ENCODE measurements at places on chromosomes 4 and X.
A peak's percentile ranks its signal among the peaks of the same experiment; 100 is the strongest.

DNA sequence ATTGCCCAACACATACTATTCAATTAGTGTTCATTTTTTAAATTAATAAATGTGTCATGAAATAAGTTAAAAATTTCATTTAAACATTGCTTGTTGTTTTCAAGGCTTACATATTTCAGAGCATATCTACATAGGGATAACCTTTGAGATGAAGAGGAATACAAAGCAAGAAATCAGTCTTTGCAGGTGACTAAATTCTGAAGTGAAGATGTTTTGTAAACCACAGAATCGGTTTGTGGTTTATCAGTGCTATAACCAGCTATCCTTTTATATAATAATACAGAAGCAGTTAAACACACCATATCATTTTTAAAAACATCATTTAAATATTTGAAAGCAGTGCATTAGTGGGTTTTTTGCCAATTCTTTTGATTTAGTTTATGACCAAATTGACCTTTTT is 26.9 kb downstream of the FAM241A start:
- no peak for DNase-seq

DNA sequence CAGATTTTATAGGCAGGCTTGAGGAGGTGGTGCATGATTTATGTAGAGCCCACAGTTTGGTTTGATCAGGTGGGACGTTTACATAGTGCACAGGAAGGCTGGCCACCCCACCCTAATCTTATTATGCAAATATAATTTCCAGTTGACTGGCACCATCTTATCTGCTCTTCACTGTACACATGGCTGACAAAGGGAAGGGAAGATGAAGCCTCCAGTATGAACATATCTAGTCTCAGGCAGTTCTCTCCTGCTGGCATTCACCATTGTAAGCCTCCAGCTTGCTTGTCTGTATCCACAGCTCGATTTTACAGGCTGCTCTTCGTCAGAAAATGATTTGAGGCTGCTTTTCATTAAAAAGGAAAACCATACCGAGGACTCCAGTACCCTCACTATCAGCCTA is 278.3 kb downstream of the TECRL start:
- DNase-seq = no peak

- no peak for DNase-seq
Observed at GRCh38 chrX:68714856-68715255, 67.4 kb downstream of the STARD8 start.

GRCh38 chrX:20130357-20130756 is 11.3 kb downstream of the EIF1AX start:
- no peak for DNase-seq

GRCh38 chrX:34848281-34848680 is 94.3 kb upstream of the FAM47B start:
- no peak for DNase-seq

DNA sequence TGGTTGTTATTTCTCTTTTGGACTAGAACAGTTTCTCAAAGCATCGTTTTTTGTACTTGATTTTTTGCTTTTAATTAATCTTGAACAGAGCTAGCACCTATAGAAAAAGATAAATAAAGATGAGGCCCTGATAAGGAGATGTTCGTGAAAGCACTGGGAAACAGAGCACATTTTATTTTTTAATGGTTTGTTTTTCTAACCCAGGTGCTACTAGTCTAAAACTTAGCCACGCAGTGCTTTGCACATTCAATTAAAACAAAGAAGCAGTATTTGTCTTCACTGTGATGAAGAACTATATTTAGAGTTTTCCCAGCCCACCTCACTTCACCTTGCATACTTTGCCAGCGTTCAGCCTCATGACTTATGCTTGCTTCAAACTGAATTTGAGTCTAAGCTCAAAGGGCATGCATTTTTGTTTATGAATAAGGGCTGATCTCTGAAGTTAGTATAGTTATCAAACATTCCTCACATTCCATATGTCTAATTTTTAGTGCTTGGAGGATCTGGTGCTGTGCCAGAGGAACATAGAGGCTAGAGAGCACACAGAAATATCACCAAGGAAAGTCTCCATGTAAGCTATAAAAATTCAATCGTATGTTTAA is 76.7 kb downstream of the WWC2 start:
- DNase-seq = no peak

DNA sequence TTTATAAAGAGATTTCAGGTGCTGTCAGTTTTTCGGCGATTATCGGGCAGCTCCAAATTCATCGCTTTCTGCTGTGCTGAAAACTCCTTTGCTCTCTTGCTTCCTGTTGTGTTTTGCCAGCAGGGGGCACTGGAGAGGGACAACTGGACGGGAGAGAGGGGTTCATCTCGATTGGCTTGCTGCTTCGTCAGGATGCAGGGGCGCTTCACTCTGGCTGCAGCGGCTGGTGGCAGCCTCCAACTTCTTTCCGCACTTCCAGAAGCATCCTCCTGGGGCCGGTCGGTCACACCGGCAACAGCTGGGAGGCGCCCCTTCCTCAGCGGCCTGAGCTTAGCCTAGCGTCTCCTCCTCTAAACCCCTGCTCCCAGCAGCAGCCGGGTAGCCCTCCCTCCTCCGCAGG is 29.5 kb downstream of the MSL3 start:
- peak; percentile 85 for DNase-seq

DNA sequence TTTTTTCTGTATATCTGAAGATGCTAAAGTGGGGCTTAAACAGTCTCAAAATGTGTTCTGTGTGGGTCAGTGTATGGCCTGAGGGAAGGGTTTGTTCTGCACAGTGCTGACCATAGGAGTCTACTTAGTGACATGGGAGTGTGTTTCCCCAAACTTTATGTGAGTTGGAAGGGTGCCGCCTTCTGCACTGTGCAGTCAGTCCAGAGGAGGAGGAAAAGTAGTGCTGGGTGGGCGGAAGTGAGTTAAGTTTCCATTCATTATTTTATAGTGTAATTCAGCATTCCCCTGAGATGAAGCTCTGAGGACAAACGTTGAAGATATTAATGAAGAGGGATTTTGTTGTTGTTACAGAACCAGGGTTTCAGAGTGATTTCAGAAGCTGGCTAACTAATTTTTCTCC is 2.9 kb downstream of the CHST7 start:
- DNase-seq = no peak
